ENCODE measurements at places on chromosomes 2 and 18. TPM values are rescaled to one million over a fixed set of nuclear protein-coding genes. Genes with fewer than 3 reads are reported as not detected.

GRCh38 chr2:30218814-30219213 lies 12.5 kb upstream of the LBH start:
- no peak for DNase-seq

DNA sequence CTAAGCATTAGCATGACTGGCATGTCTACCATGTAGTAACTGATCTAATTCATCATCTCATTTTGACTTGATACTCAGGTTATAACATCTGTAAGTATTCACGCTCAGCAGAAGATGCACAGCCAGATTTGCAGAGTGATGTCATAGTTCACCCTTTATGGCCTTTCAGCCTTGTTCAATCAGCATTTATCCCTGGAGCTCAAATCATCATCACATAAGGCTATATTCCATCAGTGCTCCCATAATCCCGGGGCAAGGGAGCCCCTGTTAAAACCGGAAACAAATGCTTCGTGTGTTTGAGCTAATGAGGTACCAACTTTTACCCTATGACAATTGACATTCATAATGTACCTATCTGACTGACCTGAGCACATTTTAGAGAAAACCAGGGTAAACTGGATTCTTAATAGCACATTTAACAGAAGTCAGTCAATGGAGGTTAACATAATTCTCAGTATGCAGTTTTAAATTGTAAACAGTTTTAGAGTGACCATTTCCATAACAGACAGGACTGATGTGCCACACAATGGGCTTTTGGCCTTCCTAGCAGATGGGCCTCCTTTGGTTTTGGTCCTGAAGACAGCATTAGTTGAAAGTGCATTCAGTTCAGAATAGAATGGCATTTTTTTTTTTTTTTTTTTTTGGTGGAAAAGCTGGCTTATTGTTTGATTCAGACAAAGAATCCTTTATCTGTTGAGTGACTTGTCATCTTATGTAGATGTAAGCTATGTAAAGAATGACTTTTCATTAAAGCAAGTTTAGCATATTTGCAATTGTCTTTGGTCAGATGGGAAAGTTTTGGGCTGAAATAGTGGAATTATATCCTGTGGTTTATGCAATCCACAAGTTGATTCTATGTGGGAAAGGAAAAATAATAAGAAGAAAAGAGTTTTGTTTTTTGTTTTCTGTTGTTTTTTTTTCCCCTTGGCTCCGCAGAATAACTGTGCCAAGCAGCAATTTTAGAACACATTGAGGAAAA lies 866.0 kb upstream of the ACVR2A start:
- DNase-seq = no peak

DNA sequence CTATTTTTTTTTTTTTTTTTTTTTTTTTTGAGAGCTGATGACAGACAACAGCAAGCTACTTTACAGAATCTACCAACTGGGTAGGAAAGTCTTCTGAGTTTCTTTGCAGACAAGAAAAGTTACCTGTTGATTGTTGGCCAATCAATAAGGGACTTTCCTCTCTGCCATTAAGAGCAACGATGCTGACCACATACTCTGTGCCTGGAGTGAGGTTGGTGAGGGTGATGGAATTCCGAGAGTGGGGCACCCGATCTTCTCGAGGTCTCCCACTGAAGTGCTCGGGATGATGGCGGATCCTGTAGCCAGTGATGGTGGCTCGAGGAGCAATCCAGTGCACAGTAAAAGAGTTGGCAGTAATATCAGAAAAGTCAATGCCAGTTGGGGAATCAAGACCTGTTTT lies 49.3 kb downstream of the FN1 start:
- DNase-seq = no peak

GRCh38 chr2:26597197-26597596 lies 44.0 kb downstream of the CIB4 start:
- DNase-seq = no peak

GRCh38 chr2:49113046-49113445 lies 41.3 kb downstream of the FSHR start:
- DNase-seq = no peak

- no peak for DNase-seq
These were observed 17.2 kb upstream of the GPC1 start for GRCh38 chr2:240418311-240418710.

GRCh38 chr2:156892467-156893281 lies 364.8 kb upstream of the GALNT5 start:
- DNase-seq = peak; percentile 10

DNA sequence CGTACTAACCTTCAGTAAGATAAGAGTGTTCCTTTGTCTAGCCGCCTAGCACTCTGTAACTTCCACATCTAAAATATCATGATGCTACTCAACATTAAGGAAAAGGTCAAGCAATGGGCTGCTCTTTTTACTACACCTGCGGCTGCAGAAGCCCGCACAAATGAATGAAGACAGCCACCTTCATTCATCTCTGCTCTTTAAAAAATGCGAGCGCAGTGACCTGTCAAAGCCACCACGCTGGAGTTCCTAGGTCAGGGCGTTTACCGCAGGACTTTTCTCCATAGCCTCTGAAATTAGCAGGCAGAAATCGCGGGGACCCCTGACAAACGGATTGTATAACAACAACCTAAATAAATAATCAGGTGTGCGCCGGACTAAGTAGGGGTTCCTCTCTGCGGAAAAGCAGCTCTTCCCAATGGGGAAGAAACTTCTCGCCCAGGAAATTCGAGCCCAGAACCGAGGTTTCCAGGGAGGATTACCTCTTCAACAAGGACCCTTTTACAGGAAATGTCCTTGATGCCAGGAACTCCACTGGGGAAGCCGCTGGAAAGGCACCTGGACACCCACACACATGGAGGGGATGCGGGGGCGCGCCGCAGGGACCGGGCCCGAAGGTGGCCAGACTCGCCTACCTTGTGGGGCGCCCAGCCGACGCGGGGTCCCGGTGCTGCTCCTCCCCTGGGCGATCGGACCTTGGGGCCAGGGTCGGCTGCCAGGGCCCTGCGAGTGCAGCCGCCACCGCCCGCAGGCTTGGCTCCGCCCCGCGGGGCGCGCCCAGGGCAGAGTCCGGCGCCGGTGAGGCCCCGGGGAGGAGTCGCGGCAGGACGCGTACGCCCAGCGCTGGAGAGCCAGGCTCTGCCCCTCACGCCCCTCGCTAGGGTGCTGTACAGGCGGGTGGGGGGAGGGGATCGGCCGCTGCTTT lies at the start of gene CCDC68:
CCDC68 (minus strand) TSS at position 758 of the 922 bp plus-strand sequence. CDS start 16,670 bp downstream, outside the sequence.
- no peak for DNase-seq

GRCh38 chr2:138948070-138948539 lies 167.9 kb upstream of the NXPH2 start:
- peak; percentile 22 for DNase-seq

GRCh38 chr2:178404368-178404767 lies 46.6 kb downstream of the PRKRA start:
- peak; percentile 41 for DNase-seq

DNA sequence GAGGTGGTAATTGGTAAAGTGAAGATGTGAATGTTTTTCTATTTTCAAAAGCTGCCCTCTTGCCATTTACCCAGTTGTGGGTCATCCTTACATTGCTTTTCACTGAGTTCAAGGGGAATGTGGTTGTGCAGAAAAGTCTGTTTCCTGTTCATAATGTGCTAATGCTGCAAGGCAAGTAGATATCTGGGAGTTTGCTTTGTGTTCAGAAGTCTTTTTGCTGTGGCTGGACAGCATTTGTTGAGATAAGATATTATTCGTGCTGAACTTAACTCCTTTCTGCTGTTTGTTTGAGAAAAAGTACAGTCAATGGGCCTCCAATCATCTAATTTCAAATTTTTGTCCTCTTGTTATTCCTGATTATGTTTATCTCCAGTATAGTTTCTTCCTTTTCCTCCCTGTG lies 263.2 kb downstream of the LTBP1 start:
- no peak for DNase-seq

DNA sequence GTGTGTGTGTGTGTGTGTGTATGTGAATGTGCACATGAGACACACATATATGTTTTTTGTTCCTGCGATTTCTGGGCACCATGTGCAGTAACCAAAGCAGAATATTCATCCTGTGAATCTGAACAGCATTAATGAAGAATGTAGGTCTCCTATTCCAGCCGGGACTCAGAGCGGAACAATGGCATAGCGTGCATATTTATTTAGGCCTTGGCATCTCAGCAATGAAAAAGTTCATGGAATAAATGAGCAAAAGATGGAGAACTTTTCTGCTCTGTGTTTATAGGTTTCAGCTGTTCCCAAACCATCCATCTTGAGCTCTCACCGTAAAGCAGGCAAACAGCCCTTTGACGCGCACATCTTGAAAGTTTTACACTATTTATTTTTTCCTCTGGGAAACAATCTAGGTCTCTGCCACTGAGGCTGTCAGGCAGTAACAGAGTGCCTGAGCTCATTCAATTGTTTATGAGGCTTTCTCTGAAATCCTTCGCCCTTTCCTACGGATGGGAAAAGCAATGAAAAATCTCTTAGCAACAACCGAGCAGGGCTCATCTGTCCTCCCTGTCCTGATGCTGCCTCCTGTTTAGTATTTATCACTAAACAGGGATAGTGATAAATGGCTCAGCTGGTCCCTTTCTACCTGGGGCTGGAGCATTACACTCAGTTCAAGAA lies 146.2 kb upstream of the MSH6 start:
- no peak for DNase-seq

DNA sequence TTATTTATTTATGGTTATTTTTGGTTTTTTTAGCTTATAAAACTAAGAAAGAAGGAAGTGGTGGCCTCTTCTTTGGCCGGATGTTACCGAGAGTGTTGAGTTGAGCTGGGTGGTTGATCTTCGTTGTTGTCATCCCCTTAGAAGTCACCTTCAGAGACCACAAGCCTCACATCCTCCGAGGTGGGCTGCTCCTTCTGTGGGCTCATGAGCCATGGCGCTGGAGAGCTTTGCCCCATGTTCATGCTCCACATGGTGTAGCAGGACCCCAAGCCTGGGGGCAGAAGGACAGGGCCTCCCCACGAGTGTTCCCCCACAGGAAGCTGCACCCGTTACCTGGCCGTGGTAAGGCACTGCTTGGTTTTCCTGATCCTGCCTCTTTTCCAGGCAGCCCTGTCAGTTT lies 23.4 kb downstream of the SNTG2 start:
- no peak for DNase-seq

DNA sequence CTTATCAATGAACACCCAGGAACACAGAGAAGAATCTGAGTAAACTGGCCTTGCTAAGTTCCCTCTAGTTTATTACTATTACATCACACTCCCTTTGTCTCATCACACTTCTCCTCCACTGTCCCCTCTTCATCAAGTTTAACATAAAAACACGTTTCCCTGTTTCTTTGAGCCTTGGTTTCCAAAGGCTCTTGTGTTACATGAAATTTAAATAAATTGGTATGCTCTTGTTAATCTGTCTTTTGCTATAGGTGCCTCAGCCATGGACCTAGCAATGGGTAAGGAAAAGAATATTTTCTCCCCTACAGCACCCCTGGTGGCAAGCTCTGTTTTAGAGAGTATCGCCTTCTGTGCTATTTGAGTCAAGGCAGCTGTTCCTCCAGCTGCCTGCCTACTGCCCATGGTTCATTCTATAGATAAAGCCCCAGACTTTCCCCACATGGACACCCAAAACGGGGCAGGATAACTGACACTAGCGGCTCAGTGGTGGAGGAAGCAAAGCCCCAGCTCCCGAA lies 31.8 kb downstream of the TGIF1 start:
- DNase-seq = no peak

DNA sequence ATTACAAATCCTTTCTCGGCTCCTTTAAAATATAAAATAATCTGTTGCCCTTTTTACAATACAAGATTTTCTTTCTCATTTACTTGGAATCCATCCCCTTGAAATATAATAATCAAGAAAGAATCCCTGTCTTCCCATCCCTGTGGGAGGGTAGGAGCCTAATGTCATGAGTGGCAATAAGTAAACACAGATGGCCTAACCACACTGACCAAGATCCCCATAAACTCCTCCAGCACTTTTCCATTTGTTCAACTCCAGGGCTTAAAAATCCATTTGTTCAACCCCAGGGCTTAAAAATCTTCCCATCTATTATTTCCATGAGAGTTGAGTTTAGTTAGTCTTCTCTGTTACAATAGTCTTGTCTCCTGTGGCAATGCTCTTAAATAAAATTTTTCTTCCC lies 297.6 kb downstream of the CDH7 start:
- no peak for DNase-seq

DNA sequence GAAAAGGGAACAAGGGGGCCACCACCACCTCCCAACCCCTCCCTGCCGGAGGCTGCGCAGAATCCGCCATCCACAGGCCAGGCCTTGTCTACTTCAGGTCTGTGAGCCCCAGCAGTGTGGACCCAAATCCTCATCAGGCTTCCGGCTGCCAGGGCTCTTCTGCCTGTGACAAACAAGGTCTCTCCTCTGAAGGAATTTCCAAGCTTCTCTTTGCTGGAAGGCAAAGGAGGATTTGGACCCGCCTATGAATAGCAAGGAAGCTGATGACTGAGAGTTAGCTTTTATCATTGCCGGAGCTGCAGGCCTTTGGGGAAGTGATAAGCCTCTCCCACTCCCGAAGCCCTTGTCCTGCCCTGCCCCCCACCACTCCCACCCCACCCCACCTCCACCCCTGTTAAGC lies 93.7 kb upstream of the SH3BP4 start:
- DNase-seq = no peak

DNA sequence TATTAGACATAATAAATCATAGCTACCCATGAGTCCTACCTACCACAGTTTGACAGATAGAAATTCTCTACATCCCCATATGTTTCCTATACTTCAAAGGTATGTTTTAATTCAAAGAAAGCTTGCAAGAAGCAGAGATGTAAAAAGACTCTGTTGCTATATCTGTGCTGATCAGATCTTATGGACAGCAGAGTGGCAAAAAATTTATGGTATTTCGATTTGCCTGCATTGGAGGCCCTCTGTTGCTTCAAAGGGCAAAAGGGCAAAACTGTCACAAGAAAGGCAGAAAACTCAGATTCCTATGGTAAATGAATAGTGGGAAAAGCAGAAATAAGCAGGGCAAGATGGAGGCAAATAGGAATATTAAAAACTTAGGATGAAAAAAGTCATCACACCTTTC lies 447.8 kb upstream of the SPHKAP start:
- DNase-seq = no peak

GRCh38 chr18:12408247-12408869 lies 629 bp downstream of the PRELID3A start:
- no peak for DNase-seq

Gene DSG1
- total RNA-seq = not detected

Gene DPP10
- not detected for total RNA-seq

Gene ERICH2
- not detected for total RNA-seq

Gene PDIA6
- total RNA-seq = 316 TPM

Gene CHN1
- 25.1 TPM for total RNA-seq

Gene HOXD3
- total RNA-seq = 7.2 TPM

Gene TMEM178A
- total RNA-seq = 1.9 TPM

Gene IHH
- total RNA-seq = not detected

Gene CFAP53
- 0.18 TPM for total RNA-seq

Gene SH3BP4
- 62.5 TPM for total RNA-seq
